ENCODE measurements at places on chromosomes 1 and 21. TPM values are rescaled to one million over a fixed set of nuclear protein-coding genes. Genes with fewer than 3 reads are reported as not detected.

CFAP45 gene
- total RNA-seq: 0.24 TPM

PCAT6 gene
- total RNA-seq: 0.24 TPM

ERICH3 gene
- not detected for total RNA-seq

GJB4 gene
- total RNA-seq: 48.9 TPM

AP4B1 gene
- 8.7 TPM for total RNA-seq

OR2T2 gene
- not detected for total RNA-seq

DHX9 gene
- total RNA-seq: 109 TPM

GSTM5 gene
- not detected for total RNA-seq

KISS1 gene
- total RNA-seq: 0.48 TPM

ATF3 gene
- 7.0 TPM for total RNA-seq

ARHGAP29 gene
- 9.2 TPM for total RNA-seq

SPATA21 gene
- total RNA-seq: not detected

HMCN1 gene
- total RNA-seq: 1.9 TPM

KCNN3 gene
- under 0.01 TPM for total RNA-seq

HLX gene
- not detected for total RNA-seq

SETSIP gene
- total RNA-seq: 0.48 TPM

S100A1 gene
- not detected for total RNA-seq

OR6K3 gene
- total RNA-seq: under 0.01 TPM

TAS1R1 gene
- total RNA-seq: not detected

NUP210L gene
- total RNA-seq: 0.24 TPM

C1orf94 gene
- total RNA-seq: not detected

VANGL2 gene
- total RNA-seq: 6.6 TPM

CHD5 gene
- not detected for total RNA-seq

ETV3L gene
- total RNA-seq: not detected

TMOD4 gene
- total RNA-seq: not detected

NEK2 gene
- 4.8 TPM for total RNA-seq

TMEM240 gene
- total RNA-seq: not detected

SH2D2A gene
- total RNA-seq: 3.6 TPM

LCE3D gene
- not detected for total RNA-seq

IL20 gene
- total RNA-seq: not detected

ADCY10 gene
- not detected for total RNA-seq

GNG12 gene
- total RNA-seq: 120 TPM

CCDC185 gene
- total RNA-seq: not detected

S100A7A gene
- not detected for total RNA-seq

SERPINC1 gene
- 0.24 TPM for total RNA-seq

DNAJC28 gene
- 0.85 TPM for total RNA-seq

APCS gene
- total RNA-seq: not detected

THEM5 gene
- total RNA-seq: not detected

SCNM1 gene
- total RNA-seq: 26.4 TPM

MMP23B gene
- total RNA-seq: 0.64 TPM

CCT8 gene
- 286 TPM for total RNA-seq

KPRP gene
- total RNA-seq: not detected

BRINP3 gene
- not detected for total RNA-seq

SH2D5 gene
- 31.5 TPM for total RNA-seq

FAM89A gene
- 17.3 TPM for total RNA-seq

NCAM2 gene
- under 0.01 TPM for total RNA-seq

Measured in tracheal epithelial cell (primary cell).